Spinal cord (tissue), 10 donors: ENCODE measurements at places on chromosomes 2 and 18. TPM values are rescaled to one million over a fixed set of nuclear protein-coding genes. Genes with fewer than 3 reads are reported as not detected.

DNA sequence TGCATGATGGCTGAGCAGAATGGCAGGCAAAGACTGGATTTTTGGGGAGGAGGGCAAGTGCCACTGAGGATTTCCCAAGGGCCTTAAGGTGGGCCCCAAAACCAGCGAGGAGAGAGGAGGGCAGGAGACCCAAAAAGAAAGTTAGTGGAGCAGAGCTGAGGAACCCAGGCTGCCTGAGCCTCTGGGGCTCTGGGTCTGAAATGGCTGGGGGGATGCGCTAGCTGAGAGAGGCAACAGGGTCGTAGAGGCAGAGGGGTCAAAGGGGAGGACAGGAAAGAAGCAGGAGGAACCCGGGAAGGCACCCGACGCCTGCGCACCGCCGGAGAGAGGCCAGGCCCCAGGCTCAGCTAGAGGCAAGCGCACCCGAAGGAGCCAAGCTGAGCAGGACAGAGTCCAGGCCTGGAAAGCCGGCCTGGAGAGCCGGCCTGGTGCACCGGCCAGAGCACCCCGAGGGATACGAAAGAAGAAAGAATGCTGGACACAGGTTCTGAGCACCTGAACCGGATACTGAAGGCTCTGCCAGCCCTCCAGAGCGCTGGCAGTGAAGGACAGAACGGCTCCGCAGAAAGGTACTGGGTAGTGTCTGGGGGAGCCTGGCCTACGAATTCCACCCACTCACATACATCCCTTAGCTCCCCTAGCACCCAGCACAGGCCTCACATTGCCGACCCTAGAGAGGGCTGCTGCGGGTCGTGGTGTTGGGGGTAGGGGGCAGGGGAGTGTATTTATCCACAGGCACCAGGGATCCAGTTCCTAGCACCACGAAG is 39.5 kb upstream of the ATP6V1B1 start:
- no peak overlapping the region for H3K27ac ChIP-seq
- H3K36me3 ChIP-seq, result no peaks in the 10 kb centered on the region

TMEM178A gene
- 13.6 TPM for total RNA-seq

DCDC2C gene
- total RNA-seq, result 0.99 TPM

DNA sequence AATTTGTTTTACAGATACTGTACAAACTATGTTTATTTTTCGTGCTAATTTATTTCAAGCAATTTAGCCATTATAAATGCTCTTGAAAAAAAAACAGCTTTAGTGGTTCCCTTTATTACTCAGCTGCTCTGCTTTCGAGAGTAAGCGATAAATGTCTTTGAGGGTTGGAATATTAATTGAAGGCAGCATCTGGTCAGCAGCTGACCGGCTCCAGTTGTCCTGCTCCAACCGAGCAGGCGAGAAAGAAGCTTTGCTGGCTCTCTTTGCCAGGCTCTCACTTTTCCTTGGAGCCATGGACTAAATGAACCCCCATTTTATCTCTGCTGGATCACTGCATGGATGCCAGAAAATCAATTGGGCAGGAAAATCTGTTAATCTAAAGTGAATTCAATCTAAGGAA is 147.4 kb downstream of the LNPK start:
- DNase-seq, result peak; percentile 26
- H3K4me1 ChIP-seq, result peaks cover 13% of the 10 kb centered on the region
- no peak overlapping the region for H3K27ac ChIP-seq

DNA sequence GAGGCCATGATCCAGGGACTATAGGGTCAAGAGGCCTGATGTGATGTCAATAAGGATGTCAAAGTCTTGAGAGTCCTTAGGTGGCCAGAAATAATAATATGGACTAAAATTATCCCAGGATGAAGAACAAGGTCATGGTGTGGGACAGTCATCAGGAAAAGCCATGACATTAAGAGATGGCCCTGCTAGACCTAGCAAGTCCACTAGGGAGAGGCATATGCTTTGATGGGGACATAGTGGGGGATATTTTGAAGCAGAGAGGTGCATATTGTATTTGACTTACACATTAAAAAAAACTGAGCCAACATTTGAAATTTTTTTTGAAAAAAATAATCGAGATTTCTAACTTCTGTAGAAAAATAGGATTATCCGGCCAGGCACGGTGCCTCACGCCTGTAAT is 53.3 kb upstream of the CXCR4 start:
- no peak overlapping the region for H3K27ac ChIP-seq
- no peak for DNase-seq
- H3K36me3 ChIP-seq, result no peaks in the 10 kb centered on the region
- H3K27me3 ChIP-seq, result no peaks in the 10 kb centered on the region
- H3K4me1 ChIP-seq, result no peaks in the 10 kb centered on the region

GRCh38 chr2:42890791-42891355 is 98.5 kb upstream of the HAAO start:
- DNase-seq, result no peak
- H3K4me1 ChIP-seq, result peaks cover 2% of the 10 kb centered on the region
- no peaks in the 10 kb centered on the region for H3K27me3 ChIP-seq
- H3K4me3 ChIP-seq, result no peak overlapping the region
- no peaks in the 10 kb centered on the region for H3K36me3 ChIP-seq
- H3K27ac ChIP-seq, result no peak overlapping the region

FARSB gene
- 25.7 TPM for total RNA-seq

DNA sequence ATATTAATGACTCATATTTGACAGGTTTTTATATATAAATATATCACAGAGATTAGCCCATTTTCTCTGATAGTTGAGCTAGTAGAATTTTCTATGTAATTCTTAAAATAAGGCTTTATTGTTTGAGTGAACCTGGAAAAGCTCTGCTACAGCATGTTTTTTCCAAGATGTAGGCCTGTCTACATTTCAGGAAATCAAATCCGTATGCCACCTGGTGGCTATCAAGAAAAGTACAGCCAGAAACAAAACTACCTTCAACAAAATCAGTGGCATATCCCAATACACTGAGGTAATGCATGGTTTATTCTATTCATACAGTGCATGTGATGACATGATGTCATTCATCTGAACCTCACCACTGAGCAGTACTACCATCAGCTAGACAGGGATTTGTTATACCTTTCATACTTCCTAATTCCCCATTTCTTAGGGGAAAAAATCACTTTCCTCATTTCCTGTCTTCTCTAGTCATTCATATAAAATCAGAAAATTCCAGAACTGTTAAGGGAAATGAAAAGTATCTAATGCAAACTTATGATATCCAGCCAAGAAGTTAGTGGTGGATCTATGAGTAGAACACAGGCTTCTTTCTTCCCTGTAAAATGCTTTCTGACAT is 310.4 kb upstream of the SYT4 start:
- no peak overlapping the region for H3K4me3 ChIP-seq
- H3K4me1 ChIP-seq, result peaks cover 5% of the 10 kb centered on the region
- no peaks in the 10 kb centered on the region for H3K27me3 ChIP-seq
- DNase-seq, result no peak
- no peak overlapping the region for H3K27ac ChIP-seq

- H3K4me1 ChIP-seq, result peaks cover 17% of the 10 kb centered on the region
- no peak for DNase-seq
- H3K4me3 ChIP-seq, result no peak overlapping the region
- H3K27me3 ChIP-seq, result no peaks in the 10 kb centered on the region
These were observed 242.3 kb upstream of the COPS8 start for GRCh38 chr2:236843161-236843968.

- H3K4me3 ChIP-seq, result no peak overlapping the region
- no peaks in the 10 kb centered on the region for H3K27me3 ChIP-seq
- H3K27ac ChIP-seq, result no peak overlapping the region
- DNase-seq, result no peak
- H3K36me3 ChIP-seq, result no peaks in the 10 kb centered on the region
These were observed 110.0 kb downstream of the ALK start for GRCh38 chr2:29811378-29811777.

GRCh38 chr2:43133708-43134570 is 92.5 kb downstream of the ZFP36L2 start:
- no peak for DNase-seq
- peaks cover 60% of the 10 kb centered on the region for H3K4me1 ChIP-seq
- no peak overlapping the region for H3K4me3 ChIP-seq

PSMA8 gene
- total RNA-seq, result 0.20 TPM

SIGLEC15 gene
- total RNA-seq, result 0.11 TPM

- no peak for DNase-seq
- no peaks in the 10 kb centered on the region for H3K36me3 ChIP-seq
- H3K4me1 ChIP-seq, result no peaks in the 10 kb centered on the region
- H3K4me3 ChIP-seq, result no peak overlapping the region
- H3K27ac ChIP-seq, result no peak overlapping the region
- H3K27me3 ChIP-seq, result no peaks in the 10 kb centered on the region
These were observed 292.9 kb downstream of the XIRP2 start for GRCh38 chr2:167181134-167181533.

CNTNAP5 gene
- 63.2 TPM for total RNA-seq

NLRC4 gene
- 1.4 TPM for total RNA-seq

- no peak overlapping the region for H3K27ac ChIP-seq
- H3K36me3 ChIP-seq, result no peaks in the 10 kb centered on the region
- DNase-seq, result peak; percentile 88
- peaks cover 2% of the 10 kb centered on the region for H3K27me3 ChIP-seq
- H3K4me1 ChIP-seq, result no peaks in the 10 kb centered on the region
These were observed 58.1 kb downstream of the MYO3B start for GRCh38 chr2:170235860-170236679.

DNA sequence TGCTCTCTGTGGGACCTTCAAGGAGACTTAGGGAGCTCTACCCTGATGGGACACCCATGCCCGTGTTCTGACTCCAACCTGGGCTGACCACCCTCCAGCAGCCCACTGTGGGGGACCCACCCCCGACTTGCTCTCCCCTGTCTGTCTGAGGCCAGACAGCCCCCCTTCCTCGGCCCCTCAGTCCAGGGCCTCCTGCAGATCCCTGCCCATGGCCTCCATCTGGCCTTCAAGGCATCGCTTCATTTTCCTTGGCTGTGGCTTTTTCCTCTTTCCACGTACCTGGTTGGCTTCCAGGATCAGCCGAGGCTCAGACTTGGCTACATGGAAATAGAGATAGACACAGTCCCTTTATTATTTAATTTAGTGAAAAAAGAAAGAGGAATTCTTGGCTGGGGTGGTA is 290.0 kb downstream of the CYP26B1 start:
- no peak overlapping the region for H3K4me3 ChIP-seq
- H3K27me3 ChIP-seq, result peaks cover 3% of the 10 kb centered on the region
- no peak for DNase-seq
- peaks cover 10% of the 10 kb centered on the region for H3K4me1 ChIP-seq
- H3K36me3 ChIP-seq, result no peaks in the 10 kb centered on the region
- no peak overlapping the region for H3K27ac ChIP-seq

DNA sequence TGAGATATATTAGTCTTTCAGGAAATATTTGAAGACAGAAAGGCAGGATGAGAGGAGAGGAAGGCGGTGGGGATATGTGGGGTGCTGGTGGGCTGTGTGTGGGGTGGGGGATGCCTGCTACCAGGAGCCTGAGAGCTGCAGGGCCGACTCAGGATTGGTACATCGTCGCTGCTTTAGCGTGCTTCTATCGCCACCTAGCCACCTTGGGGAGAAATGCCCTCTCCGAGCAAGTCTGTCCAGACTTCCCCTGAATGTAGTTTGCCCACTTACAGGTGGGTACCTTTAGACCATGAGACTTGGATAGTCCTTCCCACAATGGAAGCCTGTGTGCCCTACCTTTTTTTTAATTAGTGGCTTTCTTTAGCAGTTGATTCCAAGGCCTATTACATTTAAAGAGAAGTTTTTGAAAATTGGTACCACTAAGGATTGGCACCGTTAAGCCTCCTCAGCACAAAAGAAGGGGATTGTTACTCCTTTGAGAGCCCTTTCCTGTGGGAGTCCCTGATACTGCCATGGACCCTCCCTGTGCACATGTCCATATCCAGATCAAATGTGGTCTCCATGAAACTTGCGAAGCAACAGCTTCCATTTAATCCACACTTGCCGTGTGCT is 114.1 kb upstream of the NDUFV2 start:
- no peak overlapping the region for H3K27ac ChIP-seq
- no peaks in the 10 kb centered on the region for H3K36me3 ChIP-seq
- no peak overlapping the region for H3K4me3 ChIP-seq
- peak; percentile 40 for DNase-seq

DNA sequence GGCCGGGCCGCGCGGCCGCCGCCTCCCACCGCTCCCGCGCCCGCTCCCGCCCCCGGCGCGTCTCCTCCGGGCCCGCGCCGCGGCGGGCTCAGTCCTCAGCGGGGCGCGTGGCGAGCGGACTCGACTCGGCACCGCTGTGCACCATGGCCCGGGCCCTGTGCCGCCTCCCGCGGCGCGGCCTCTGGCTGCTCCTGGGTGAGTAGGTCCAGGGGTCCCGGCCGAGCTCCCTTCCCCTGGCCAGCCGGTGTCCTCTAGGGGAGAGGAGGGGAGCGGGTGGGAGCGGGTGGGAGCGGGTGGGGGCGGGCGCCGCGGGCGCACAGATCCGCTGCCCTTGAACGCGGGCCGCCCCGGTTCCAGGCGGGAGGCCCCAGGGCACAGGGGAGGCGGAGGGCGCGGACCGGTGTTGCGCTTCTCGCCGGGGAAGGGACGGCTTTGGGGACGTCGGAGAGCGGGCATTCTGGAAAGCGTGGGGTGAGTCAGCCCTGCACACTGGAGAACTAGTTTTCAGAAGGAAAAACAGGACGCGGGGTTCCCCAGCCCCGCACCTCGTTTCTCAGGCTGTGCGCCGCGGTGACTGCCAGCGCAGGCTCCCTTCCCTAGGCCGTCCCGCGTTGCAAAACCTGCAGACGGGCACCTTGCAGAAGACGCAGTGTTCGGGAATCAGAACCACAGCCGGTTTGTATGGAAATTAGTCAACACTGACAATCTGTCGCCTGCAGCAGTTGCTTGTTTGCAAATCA is at the start of gene RAMP1:
RAMP1 (plus strand) TSS at position 91 of the 740 bp plus-strand sequence; CDS start at position 144, 53 bp downstream.
- peaks cover 12% of the 10 kb centered on the region for H3K36me3 ChIP-seq
- peak within 1 kb of the TSS; percentile 75 for H3K27ac ChIP-seq
- H3K4me1 ChIP-seq, result peaks cover 53% of the 10 kb centered on the region
- H3K27me3 ChIP-seq, result peaks cover 9% of the 10 kb centered on the region
- DNase-seq, result no peak

TM4SF20 gene
- not detected for total RNA-seq

CCDC68 gene
- 12.6 TPM for total RNA-seq

GRCh38 chr2:203909974-203910373 is 26.6 kb upstream of the ICOS start:
- DNase-seq, result no peak
- peaks cover 4% of the 10 kb centered on the region for H3K4me1 ChIP-seq
- no peaks in the 10 kb centered on the region for H3K27me3 ChIP-seq
- H3K4me3 ChIP-seq, result no peak overlapping the region
